HuH-7 (cell line): ENCODE measurements at places on chromosomes 12 and 14.

DNA sequence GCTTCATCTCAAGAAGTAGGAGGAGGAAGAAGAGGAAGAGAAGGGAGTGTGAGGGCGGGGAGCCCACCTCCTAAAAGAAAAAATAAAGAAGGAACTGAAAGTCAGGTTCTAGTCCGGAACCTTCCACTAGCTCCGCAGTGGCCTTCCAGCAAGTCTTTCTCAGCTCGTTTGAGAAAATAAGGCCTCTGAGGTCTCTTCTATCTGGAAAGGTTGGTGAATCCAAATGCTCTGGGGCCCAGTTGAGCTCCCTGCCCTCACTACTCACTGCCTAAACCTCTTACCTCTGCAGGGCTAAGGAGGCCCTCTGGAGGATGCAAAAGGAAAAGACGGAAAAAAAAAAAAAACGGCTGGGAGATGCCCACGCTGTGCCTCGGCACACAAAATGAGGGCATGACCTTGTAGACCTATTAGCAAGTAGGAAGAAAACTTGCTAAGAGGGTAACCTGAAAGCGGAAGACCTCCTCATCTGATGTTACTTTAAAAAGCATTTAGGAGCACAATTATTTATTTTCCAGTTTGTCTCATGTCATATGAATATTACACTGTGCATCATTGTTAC lies 35.9 kb downstream of the FBLN5 start:
- DNase-seq = peak; percentile 67

GRCh38 chr12:124869059-124869665 lies 5.5 kb upstream of the SCARB1 start:
- DNase-seq = no peak

DNA sequence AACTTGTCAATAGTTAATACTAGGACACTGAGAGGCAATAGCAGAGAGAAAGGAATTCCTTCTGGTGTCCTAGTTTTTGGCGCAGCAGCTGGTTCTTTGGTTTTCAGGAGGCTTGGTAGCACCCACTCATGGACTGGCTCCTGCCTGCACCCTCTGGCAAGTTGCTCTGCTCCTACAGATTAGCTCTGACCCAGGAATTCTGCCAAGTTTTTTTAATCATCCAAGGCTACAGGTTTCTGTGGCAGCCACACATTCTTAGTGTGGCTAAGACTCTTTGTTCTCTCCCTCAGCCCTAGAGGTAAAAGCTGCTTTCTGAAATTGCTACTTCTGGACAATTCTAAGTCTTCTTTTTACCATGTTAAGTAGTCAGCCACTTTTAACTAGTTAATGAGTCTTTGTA lies 72.0 kb upstream of the FKBP4 start:
- no peak for DNase-seq

GRCh38 chr12:49054096-49054495 lies 6.5 kb downstream of the KMT2D start:
- no peak for DNase-seq

GRCh38 chr12:122104844-122105243 lies 26.3 kb downstream of the MLXIP start:
- no peak for DNase-seq

DNA sequence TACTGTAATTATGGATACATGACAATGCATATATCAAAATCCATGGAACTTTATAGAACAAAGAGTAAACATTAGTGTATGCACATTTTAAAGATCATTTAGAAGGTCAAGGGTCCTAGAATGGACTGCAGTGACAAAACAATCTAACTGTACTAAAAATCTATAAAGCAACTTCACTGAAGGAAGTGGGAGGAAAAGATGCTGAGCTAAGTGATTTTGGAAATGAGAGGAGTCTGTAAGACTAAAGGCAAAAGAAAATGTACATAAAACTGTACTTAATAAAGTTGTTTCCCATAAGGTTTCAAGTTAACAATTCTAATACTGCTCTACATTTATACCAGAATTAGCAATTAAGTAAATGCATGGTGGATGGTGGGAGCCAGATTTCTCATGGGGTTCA lies 46.9 kb upstream of the HIF1A start:
- DNase-seq = no peak

DNA sequence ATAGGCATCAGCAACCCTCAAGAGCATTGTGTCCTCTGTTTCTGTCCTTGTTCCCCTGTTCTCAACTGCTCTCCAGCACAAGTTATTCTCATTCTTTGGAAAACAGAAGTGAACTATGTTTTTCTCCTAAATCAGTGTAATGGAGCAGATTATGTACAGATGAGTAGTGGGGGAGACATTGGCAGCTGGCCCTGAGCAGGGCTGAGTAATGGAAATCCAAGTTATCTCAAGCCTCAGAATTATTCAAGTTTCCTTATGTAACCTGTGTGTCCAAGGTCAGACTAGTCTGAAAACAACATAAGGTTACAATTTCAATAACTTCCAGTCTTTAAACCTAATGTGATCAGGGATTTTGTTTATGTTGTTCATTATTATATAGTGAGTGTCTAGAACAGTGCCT lies 116.1 kb upstream of the FUT8 start:
- no peak for DNase-seq

GRCh38 chr12:108442067-108442466 lies 73.0 kb upstream of the FICD start:
- no peak for DNase-seq

DNA sequence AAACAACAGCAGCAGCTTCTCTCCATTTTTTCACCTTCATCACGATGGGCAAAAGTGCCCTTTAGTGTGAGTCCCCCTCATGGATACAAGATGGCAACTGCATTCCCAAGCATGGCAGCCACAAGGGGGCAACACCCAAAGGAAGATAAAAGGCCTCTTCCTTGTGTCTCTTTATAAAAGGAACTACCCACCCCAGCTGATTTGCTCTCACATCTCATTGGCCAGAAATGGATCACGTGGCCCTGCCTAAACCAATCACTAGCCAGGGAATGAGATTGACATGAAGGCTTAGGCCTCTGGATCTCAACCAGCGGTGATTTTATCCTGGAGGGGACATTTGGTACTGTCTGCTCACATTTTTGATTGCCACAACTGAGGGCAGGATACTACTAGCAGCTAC lies 21.9 kb upstream of the IFT81 start:
- peak; percentile 78 for DNase-seq

- no peak for DNase-seq
Measured at GRCh38 chr12:127416796-127417195, 850.2 kb upstream of the TMEM132C start.

DNA sequence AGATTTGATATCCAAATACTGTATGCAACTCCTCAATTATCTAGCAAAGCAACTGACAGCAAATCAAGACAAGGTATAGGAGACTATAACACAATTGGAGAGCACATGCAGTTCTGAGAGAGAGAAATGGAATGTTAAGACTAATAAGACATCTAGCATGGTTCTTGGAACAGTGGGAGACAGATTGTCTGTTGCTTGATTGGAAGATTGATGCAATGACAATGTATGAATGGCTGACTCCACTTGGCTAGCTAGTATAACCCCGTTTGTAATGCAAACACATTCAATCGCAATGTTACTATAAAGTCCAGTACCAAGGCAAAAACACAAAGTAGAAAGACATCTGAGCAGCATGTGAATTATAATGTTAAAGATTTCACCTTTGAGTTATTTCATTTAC lies 179.3 kb downstream of the RPL10L start:
- DNase-seq = no peak

- no peak for DNase-seq
Measured at GRCh38 chr14:75705014-75705413, 44.0 kb downstream of the TTLL5 start.

DNA sequence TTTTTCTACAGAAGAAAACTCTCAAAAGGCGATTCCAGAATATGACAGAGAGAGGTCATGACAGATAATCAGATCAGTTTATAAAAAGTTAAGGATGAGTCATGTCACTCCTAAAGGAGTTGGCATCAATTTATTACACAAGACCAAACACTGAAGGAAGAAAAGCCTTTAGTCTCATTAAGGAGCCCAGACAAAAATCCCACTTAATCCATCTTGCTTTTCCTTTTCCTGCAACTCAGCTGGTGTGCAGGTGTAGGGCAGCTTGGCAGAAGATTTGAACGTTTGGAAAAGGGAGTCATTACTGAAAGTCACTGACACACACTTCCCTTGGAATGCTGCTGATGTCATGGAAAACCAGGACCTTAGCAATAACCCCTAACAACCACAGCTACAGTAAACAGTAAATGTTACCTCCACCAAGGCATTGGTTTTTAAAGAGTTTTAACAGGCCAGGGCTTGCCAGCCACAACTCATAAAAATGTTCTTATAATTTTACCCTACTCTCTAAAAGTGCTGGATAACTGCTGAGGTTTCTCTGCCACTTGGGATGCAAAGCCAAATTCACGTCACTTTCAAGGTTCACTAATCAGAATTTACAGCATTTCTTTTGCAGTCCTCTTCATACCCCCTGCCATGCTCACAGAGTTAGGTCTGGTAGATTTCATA lies 320.6 kb downstream of the RAD51B start:
- DNase-seq = no peak
